ENCODE measurements at places on chromosomes 7 and 10.

GRCh38 chr10:121854809-121855445 lies 72.9 kb downstream of the ATE1 start:
- no peak for DNase-seq

GRCh38 chr10:76213876-76214275 lies 782.5 kb downstream of the LRMDA start:
- DNase-seq, result no peak

GRCh38 chr7:98626460-98627412 lies 9.7 kb downstream of the NPTX2 start:
- DNase-seq, result no peak

DNA sequence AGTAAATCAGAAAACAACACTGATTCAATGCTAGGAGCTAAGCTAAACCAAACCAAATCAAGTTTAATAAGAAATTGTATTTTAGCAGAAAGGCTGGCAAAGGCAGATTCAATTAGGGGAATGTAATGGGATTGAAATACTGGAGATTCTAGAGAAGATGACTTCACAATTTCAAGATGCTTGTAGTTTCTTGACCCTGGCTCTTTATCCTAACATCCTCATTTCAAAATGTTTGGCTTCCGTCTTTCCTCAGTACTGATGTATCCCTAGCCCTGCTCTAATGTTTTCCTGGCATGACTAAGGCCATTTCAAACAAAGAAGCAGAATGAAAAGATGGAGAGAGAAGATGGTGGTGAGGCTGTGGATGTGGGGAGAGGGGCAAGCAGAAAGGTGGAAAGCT lies 2.7 kb upstream of the JCAD start:
- DNase-seq, result peak; percentile 94

DNA sequence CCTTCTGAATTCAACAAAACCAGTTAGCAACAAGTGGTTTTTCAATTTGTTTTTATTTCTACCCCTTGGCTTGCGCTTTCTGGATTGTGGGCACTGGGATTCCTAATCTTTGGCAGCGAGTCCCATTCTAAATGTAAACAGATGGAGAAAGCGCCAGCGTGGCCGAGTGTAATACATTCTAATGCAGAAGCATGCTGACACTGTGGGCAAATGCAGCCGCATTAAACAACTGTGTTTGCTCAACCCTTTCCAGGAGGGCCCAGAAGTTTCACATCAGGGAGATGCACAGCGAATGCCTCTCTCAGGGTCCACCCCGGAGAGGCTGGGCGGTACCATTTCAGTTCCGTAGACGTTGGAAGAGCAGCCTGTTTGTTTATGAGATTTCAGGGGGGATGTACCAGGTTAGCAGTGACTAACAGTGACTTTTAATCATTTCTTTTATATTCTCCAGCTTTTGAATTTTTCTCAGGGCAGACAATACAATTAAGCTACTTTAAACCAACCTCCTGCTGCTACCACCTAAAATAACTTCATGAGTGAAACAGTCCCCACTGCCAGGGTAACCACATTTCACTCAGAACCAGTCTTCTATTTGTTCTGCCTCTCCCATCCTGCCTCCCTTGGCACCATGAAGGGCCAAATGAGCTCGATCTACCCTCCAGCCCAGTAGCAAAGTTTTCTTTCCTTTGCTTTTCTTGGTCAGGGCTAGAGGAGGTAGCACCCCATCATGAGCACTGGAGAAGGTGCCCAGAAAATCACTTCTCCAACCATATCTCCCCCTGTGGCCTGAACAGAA lies 164.2 kb upstream of the ITGB1 start:
- DNase-seq, result peak; percentile 96

GRCh38 chr7:17939606-17940301 lies 540 bp downstream of the SNX13 start:
- DNase-seq, result no peak

Measured in fibroblast of upper back skin (primary cell).